ENCODE measurements at places on chromosomes 13 and 19.

DNA sequence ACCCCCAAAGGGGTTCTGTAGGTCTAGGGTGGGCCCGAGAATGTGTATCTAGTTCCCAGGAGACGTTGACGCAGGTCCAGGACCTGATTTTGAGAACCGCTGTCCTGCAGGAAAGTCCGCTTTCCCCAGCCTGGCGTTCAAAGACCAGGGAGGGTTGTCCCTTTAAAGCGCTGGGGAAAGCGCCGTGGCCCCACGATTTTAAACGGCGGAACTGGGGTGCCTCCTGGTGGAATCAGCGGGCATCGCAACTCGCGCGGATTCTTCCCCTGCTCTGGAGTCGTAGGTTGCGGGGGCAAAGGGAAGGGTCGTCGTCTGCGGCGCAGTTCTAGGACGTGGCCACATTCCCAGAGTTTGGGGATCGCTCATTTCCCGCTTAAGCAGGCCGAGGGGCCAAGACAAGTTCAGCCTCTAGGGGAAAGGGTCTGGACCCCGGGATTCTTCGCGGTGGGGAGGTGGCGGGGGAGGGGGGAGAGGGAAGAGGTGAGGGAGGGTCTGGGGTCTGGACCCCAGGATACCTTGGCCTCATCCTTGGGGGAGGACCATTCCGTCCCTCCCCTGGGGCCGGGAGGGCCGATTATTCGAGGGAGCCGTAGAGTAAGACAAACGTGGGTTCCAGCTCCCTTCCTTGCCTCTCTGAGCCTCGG is 7.7 kb downstream of the PNMA8B start:
- peak; percentile 90 for DNase-seq

- peak; percentile 90 for DNase-seq
These were observed 813 bp upstream of the DMPK start for GRCh38 chr19:45782820-45783785.

GRCh38 chr19:1377965-1378785 is 5.5 kb upstream of the NDUFS7 start:
- no peak for DNase-seq

- no peak for DNase-seq
These were observed 11.7 kb downstream of the DACT3 start for GRCh38 chr19:46648961-46649960.

- no peak for DNase-seq
These were observed 63.7 kb upstream of the WDFY2 start for GRCh38 chr13:51520524-51520923.

Measured in kidney (tissue), 22 donors.